ENCODE measurements at places on chromosomes 11 and 22.

DNA sequence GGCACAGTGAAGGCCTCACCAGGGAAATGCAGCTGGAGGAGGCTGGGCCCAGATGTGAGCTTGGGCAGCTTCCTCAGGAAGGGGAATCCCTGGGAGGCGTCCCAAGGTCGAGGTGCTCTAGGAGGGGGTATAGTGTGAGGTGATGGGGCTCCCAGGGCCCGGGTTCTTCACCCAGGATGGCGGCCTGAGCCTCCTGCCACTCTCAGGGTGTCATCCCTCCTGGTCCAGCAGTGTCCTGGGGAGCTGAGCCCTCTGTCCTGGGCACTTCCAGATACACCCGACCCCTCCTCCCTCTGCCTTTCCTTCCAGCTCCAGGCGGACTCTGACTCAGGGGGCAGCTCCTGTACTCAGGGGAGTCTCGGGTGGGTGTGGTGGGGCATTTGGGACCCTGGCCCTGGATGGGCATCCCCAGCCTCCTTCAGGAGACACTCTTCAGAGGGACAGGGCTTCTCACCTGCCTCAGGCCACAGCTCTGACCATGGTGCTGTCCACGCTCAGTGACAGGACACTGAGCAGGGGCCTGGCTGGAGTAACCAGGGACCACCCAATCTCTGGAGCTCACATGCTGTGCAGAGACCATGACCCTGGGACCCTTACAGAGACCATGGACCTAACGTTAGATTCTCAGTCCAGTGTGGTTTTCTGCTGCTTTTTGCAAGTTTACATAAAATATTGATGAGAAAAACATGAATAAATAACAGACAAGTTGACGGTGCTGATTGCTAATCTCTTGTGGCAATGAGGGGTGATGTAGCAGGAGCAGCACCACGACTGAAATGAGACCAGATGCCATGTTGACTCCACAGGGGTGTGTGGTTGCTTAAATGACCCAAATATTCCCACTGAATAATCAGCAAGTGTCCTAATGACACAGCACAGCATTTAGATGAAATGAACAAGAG is 101.9 kb downstream of the GGTLC2 start:
- no peak for DNase-seq

DNA sequence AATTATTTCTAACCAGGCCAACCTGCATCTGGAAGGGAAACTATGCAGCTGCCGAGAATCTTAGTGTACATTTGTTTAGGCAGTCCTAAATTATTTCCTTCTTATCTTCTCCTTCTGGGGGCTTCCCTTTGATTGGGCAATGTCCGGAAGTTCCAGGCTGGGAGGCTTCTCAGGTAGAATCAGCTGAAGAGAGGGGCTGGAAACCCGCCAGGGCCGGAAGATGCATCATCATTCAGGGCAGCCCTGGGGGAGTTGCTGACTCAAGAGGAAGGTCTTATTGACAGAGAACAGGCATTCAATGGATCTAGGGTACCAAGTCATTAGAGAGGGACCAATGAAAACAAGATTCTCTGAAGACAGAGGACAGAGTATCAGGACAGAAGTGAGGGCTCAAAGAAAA is 150.7 kb downstream of the BLID start:
- no peak for DNase-seq

DNA sequence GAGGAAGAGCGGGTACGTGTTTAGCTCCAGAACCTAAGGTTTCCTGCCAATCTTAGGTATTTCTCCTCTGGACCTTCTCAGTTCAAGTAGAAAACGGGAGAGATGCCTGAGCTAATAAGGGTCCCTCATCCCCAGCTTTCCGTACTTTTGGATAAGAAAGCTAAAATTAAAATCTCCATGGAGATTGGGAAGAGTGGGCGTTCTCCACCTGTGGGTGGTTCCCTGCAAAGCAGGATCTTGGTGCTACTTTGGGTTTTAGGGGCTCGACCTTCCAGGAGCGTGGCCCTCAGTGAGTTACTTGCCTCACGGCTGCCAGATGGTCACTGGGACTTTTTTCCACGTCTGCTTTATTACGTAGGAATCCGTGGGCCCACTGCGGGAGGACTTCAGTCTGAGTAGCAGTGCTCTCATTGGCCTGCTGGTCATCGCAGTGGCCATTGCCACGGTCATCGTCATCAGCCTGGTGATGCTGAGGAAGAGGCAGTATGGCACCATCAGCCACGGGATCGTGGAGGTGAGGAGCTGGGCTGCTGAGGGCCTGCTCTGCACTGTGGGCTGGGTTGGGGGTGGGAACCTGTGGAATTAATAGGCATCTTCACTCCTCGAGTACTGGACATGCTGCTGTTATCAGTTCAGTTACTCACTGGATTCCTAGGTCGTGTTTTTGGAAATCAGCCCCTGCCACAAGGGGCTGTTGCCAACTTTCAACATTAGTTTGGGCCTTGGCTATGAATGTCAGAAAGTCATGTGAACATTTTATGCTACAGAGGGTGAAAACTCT is 17.8 kb upstream of the ST14 start:
- no peak for DNase-seq

- no peak for DNase-seq
These were observed 792.0 kb downstream of the KCNA4 start for GRCh38 chr11:29224739-29225384.

GRCh38 chr11:12867531-12867930 is 141.6 kb upstream of the RASSF10 start:
- no peak for DNase-seq

- DNase-seq = no peak
These were observed 141.4 kb downstream of the PARVA start for GRCh38 chr11:12518606-12519385.

All from BJ (cell line).